ENCODE measurements at places on chromosomes 4 and X.

- DNase-seq: no peak
Measured at GRCh38 chr4:56641494-56642051, 39.5 kb downstream of the HOPX start.

DNA sequence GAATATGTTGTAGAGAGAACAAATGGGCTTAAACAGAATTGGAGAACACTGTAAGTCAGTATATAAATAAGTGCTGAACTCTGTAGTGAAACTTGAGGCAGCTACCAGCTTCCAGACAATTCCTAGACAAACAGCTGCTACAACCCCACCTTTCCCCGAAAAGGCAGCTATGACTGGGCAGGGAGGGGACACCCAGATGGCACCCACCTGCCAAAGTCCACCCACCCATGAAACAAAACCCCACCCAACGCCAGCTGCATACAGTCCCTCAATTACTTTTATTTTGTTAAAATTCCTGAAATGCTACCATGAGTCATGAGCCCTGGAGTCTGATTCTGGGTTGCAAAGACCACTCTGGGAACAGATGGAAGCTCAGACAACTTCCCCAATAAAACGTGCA is 24.4 kb downstream of the RELL1 start:
- no peak for DNase-seq

DNA sequence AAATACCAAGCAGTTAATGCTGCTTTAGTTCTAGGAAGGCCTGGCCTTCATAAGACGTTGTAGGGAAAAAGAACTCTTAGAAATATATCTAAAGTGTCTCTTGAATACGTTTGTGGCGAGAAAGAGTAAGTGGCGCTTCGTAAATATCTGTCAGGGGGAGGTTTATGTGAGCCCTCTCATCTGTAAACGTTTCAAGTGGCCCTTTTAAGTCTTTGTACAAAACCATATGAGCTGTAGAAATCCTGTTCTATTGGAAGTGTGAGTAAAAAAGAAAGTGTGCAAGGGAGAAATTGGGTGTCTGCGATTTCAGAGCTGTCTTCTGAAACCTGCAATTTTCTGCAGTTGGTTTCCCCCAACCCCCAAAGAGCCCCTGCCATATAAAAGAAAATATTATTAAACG is 8.6 kb upstream of the INTU start:
- DNase-seq: no peak

- no peak for DNase-seq
Measured at GRCh38 chr4:2295900-2296442, 34.1 kb upstream of the MXD4 start.

- DNase-seq: no peak
Measured at GRCh38 chrX:44071847-44072551, 98.8 kb upstream of the NDP start.

DNA sequence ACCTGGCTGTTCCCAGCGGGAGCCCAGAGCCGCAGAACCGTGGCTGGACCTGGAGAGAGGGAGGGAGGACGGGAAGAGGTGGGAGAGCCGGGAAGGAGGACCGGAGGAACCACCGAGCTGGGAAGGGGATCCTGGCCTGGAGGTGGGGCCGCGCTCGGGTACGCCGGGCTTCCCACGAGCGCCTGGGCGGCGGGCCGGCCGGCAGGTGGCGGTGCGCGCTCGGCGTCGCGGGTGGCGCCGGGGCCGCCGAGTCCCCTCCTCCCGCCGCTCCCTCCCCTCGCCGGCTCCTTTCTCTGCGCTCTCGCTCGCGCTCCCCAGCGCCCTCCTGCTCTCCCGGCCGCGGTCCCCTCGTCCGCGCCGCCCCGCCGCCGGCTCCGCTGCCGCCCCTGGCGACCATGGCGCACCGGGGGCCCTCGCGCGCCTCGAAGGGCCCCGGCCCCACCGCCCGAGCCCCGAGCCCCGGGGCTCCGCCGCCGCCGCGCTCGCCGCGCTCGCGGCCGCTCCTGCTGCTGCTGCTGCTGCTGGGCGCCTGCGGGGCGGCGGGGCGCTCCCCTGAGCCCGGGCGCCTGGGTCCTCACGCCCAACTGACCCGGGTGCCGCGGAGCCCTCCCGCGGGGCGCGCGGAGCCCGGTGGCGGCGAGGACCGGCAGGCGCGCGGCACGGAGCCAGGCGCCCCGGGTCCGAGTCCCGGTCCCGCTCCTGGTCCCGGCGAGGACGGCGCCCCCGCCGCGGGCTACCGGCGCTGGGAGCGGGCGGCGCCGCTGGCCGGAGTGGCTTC is at the start of gene SORCS2:
Gene SORCS2, plus strand, starts transcription at position 287 of the 778 bp plus-strand sequence.
- peak; percentile 51 for DNase-seq

GRCh38 chr4:11119474-11119873 is 309.2 kb downstream of the HS3ST1 start:
- no peak for DNase-seq

GRCh38 chr4:160136021-160136420 is 1033.1 kb downstream of the RAPGEF2 start:
- no peak for DNase-seq

DNA sequence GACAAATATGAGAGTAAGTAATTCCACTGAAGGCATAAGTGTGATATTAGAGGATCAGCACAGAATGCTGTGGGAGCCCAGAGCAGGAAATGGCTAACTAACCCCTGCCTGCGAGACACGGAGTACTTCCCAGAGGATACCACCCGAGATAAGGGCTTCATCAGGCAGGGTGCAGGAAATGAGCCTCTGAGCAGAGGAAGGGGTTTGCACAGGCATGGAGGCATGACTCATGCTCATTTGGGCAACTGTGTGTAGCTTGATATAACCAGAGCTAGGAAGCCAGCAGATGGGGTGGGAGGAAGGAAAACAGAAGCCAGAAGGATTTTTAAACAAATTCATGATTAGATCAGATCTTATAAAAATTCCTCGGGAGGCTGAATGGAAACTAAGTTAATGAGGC is 70.0 kb upstream of the TSPAN5 start:
- peak; percentile 6 for DNase-seq

DNA sequence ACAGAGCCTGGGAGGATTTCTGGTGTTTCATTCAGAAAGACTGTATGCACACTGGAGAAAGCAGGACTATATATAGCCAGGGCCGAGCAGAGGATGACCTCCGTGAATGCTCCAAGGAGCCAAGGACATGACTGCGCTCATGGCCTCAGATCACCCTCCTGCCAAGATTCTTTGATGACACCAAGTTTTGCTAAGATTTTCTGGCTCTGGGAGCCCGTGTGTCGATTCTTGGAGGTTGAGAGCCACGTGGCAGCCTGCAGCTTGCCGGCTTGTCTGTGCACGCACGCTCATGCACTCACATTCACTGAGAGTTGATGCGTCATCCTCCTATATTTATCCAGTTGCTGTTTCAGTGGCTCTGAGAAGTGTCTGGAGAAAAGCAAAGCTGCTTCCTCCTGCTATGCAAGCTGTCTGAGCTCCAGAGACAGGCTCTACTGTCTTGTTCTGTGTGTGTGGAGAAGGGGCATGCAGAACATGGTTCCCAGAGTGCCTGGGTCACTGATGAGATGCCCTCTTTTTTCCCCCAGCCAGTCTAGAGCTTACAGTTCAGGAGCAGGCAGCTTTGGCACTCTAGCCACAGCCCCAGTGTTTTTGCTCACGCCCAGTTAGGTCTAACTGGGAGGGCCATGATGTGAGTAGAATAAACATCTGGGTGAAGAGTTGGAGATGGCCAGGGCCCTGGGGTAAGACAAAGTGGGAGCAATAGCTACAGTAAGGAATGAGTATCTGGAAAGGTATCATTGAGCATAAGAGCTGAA is 64.9 kb upstream of the SCOC start:
- peak; percentile 42 for DNase-seq

DNA sequence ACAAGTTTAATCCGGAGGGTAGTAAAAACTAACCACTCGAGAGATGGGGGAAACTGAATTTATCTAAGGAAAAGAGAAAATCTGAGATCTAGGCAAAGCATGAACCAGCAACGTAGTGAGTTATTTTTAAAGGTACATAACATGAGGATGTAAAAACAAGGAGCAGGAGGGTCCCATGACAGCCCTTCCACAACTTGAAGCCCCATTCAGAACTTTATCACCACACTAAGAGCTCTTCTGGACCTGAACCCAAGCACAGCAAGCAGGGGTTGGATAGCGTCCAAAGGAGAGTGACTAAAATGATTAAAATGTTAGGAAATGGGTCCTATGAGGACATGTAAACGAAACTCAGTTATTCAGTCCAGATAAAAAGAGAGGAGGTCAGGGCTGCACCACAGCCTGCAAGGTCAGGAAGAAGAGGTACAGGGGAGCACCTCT is 16.2 kb downstream of the SH3RF1 start:
- no peak for DNase-seq

- no peak for DNase-seq
Measured at GRCh38 chr4:181962321-181962720, 280.9 kb upstream of the TENM3 start.
